Astrocyte of the cerebellum (primary cell): ENCODE measurements at places on chromosomes 7 and 10.

GRCh38 chr7:16721541-16721940 is 32.0 kb upstream of the TSPAN13 start:
- DNase-seq, result no peak

DNA sequence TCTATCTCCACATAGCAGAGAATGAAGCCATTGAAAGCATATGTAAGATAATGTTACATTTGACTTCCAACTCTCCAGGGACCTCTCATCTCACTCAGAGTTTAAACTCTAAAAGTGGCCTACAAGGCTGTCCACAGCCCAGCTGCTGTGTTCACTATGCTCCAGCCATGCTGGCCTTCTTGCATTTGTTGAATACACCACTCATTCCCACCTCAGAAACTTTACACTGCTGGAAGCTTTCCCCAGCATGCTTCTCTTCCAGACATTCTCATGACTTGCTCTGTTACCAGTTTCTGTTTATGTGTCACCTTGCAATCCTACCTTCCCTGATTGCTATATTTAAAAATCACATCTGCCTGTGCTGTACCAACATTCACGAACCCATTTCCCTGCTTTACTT is 167.2 kb downstream of the WNT2 start:
- DNase-seq, result no peak

DNA sequence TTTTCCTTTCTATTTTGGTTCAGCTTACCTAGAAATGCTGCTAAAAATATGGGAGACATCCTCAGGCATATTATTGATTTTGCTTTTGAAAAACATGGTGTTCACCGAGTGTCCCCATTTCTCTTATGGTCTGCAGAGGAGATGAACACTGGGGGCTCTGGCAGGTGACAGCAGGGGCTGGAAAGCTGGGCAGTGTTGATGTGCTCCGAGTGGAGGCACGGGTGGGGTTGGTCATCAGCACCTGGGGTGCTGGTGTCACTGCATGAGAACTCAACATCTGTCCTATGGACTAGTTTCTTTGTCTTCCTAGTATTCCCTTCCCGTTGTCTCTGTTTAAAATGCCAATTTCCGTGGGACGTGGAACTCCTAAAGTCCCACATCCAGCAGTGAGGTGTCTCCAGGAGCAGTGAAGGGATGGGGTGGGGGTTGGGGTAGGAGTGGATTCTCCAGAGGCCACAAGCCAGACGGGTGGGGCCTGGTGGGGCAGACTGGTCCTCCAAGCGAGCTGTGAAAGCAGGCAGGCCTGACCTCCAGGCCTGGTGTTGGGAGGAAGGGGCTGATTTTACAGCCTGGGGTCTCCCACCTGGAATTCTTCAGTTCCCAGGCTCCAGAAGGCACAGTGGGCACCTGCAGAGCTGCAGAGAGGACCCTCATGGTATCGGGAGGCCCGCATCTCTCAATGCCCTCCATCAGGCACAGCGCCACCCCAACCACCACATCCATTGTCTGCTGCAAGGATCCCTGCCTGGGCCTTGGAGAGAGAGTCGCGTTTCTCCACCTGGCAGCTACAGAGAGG is 24.4 kb downstream of the ZNF775 start:
- DNase-seq, result no peak

DNA sequence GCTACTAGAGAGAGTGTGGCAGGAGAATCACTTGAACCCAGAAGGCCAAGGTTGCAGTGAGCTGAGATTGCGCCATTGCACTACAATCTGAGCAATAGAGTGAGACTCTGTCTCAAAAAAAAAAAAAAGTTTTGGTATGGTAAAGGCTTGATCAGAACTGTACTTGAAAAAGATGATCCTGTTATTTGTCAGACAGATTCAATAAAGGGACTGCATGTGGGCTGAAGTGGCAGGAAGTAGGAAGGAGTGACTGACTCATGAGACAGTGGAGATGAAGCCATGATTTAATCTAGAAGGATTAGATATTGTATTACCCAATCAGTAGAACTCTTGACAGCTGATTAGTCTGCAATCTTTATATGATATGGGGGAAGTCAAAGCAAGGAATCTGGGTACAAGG is 2.7 kb upstream of the TMEM254 start:
- no peak for DNase-seq
